Esophagus squamous epithelium (tissue), 5 donors: ENCODE measurements at places on chromosomes 7 and 10.

GRCh38 chr7:51457079-51457478, 140.5 kb upstream of the COBL start:
- DNase-seq = no peak

- no peak for DNase-seq
Measured at GRCh38 chr7:98354511-98355249, 46.2 kb downstream of the BAIAP2L1 start.

DNA sequence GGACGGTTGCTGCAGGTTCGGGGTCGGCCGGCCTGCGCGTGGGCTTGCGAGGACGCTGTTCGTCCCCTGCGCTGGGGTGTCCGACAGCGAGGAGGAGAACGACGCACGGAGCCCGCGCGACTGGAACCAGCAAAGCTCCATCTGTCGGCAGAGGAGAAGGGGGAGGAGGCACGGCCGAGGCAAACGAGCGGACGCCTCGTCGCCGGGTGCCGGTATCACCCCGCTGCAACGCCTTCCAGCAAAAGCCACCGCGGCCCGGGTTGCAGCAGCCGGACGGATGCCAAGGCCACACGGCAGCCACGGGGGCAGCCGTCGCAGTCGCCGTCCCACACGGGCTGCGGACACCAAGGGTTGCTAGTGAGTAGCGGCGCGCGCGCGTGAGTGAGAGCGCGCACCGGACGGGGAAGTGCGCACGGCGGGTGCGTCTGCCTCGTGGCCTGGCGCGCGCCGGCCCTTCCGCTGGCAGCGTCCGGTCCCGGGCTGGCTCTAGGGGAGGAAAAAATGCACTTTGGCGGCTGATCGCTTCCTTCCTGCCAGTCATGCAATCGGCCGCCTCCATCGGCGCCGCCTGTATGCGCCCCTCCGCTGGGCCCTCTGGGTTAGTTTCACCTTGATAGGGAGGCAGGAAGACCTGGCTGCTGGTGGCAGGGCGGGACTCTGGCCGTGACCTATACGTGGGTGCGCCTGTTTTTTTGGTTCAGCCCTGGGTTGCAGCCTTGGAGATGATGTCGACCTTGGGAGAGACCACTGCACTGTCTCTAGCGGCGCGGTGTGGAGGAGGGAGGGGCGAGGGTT, 434 bp downstream of the STAMBPL1 start:
- DNase-seq = peak; percentile 38

GRCh38 chr7:85883-86515, 106.4 kb upstream of the FAM20C start:
- DNase-seq = no peak

- no peak for DNase-seq
Measured at GRCh38 chr7:25409897-25410636, 181.8 kb upstream of the NPVF start.

- DNase-seq = no peak
Measured at GRCh38 chr10:9922126-9922870, 1095.4 kb upstream of the CELF2 start.

DNA sequence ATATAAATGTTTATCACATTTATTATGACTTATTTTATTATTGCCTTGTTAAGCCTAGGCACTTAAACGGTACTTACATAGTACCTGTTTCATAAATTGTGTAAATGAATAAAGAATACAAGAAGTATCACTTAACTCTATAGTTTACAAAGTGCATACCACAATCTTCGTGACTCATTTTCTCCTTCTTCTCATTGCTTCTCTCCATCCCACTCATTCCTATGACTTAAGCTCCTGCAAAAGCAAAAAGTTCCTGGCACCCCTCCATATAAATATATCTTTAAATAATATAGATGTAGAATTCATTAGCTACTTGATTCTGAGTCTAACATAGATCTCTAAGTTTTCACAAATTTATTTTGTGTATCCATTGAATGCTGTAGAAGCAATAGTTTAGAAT, 1382.0 kb upstream of the CELF2 start:
- DNase-seq = no peak

DNA sequence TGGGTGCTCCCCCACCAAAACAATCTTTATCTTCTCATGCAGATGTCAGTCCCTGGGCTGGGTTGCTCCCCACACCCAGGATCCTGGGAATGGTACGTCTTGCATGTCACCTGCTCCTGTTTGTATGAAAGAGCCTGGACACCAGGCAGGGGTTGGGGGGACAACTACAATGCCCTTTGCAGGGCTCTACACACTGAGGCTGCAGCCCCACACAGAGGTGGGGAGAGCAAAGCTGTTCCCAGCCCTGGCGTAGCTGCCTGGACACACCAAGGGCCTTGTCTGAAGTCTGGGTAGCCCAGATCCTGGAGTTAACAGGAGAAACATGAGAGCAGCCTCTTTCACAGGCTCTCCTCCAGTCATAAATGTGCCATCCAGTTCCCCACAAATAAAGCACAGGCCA, 61.2 kb upstream of the TMEM72 start:
- no peak for DNase-seq

DNA sequence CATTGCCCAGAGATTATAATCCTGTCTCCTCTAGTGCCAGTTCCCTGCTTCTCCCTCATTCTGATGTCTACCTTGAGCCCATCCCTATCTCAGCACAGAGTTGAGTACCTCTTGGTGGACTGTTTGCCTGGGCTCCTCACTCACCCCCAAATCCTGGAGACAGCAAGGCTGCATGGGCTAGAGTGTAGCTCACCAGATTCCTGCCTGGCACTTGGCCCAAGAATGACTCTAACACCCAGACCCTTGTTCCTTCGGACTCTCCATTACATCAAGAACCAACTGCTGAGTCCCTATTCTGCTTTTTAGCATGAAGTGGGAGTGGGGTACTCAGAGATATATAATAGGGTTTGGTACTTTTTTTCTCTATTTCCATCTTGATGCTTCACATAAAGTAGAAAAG, 22.1 kb downstream of the FAM13C start:
- DNase-seq = no peak

GRCh38 chr10:11245095-11245479, 227.4 kb downstream of the CELF2 start:
- DNase-seq = no peak

DNA sequence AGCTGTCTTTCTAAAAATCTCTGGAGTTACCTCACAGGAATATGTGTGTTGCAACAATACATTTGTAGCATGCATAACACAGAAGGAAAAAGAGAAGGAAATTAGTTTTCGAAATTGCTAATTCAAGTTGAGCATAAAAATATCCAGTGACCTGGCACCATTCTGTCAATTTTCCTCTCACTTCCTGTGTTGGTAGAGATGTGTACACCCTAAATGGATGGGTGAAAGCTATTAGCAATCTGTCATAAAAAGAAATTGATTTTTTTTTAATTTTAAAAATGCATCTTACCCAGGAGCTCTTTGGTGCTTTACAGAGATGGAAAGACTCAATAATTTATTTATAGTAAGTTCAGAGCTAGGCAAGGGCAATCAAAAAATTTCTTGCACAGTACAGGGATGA, 333.3 kb upstream of the TMEM229A start:
- no peak for DNase-seq

DNA sequence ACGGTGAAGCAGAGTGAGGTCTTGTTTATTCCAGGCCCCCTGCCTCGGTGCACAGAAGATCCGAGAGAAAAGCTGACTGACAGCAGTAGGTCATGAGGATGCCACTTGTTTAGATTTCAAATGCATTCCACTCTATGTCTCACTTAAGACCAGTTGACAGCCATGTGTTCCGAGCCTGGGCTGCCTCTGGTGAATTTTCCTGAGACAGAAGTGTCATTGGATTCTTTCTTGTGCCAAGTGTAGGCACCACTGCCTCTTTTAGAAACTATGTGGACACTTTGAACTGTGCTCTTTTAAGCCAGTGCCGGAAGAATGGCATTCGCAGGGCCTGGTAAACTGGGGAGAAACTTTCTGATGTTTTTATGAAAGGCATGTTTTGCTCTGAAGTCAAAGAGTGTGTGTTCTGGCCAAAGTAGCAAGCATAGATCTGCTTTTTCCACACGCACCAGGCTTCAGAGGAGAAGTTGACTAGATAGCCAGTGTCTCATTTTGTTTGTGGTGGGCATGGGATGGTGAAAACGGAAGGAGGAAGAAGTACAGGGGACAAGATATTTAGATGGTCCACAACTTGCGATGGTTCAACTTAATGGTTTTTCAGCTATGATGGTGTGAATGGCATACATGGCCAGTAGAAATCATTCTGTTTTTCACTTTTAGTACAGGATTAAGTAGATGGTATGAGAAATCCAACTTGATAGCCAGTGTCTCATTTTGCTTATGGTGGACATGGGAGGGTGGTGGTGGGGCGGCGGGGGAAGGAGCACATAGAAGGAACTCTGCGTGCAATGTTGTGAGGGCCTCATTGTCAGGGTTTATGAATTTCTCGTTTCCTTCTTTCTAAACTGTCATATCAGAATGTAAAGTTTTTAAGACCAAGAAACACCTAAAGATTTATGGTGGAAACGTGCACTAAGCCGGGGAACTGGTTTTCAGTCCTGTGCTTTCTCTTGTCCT, 41.5 kb downstream of the CYP17A1 start:
- DNase-seq = no peak

GRCh38 chr10:58574058-58574457, 61.4 kb downstream of the BICC1 start:
- no peak for DNase-seq

- no peak for DNase-seq
Measured at GRCh38 chr10:28684986-28685580, 7.8 kb downstream of the BAMBI start.

DNA sequence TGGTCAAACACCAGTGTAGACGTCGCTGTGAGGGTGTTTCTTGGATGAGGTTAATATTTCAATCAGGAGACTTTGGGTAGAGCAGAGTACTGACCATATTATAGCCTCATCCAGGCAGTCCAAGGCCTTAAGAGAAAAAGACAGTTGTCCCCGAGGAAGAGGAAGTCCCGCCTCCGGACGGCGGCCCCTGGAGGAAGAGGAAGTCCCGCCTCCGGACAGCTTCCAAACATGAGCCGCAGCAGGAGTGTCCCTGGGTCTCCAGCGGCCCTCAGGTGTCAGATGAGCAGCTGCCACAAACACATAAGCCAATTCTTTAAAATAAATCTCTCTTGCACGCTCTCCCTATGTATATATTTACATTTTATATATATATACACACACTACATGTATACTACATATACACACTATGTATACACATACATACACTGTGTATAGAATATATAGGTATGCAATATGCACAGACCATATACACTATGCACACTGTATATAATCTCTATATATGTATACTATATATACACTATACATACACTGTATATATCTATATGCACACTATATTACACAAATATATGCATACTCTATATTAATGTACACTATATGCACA, 37.5 kb downstream of the PWWP2B start:
- DNase-seq = no peak

GRCh38 chr7:131927770-131928423, 371.5 kb upstream of the PODXL start:
- DNase-seq = no peak
